Osteoblast (primary cell): ENCODE measurements at places on chromosomes 12 and 14.

DNA sequence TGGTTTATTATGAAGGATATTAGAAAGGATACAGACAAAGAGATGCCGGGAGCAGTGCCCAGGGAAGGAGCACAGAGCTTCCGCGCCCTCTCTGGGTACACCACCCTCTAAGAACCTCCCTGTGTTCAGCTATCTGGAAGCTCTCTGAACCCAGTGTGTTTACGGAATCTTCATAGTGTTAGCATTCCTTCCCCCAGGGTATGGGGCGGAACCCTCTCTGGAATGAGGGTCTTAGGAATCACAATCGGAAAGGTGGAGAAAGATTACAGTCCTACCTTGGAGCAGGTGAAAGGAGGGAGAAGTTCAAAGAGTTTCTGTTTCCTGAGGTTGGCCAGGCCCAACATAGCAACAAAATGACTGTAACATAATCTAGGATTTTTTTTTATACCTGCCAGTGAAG lies 6.8 kb upstream of the NUDT4 start:
- no peak for DNase-seq

DNA sequence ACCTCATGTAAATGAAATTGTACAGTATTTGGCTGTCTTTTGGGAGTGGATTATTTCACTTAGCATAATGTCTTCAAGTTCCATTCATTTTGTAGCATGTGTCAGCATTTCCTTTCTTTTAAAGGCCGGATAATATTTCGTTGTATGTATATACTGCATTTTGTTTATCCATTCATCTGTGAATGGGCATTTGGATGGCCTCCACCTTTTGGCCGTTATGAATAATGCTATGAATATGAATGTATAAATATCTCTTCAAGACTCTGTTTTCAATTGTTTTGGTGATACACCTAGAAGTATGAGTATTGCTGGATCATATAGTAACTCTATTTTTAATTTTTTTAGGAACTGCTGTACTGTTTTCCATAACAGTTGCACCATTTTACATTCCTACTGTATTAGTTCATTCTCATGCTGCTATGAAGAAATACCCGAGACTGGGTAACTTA lies 164.9 kb downstream of the DYRK2 start:
- no peak for DNase-seq

GRCh38 chr14:58637040-58637390 lies 747 bp upstream of the DACT1 start:
- peak; percentile 79 for DNase-seq

DNA sequence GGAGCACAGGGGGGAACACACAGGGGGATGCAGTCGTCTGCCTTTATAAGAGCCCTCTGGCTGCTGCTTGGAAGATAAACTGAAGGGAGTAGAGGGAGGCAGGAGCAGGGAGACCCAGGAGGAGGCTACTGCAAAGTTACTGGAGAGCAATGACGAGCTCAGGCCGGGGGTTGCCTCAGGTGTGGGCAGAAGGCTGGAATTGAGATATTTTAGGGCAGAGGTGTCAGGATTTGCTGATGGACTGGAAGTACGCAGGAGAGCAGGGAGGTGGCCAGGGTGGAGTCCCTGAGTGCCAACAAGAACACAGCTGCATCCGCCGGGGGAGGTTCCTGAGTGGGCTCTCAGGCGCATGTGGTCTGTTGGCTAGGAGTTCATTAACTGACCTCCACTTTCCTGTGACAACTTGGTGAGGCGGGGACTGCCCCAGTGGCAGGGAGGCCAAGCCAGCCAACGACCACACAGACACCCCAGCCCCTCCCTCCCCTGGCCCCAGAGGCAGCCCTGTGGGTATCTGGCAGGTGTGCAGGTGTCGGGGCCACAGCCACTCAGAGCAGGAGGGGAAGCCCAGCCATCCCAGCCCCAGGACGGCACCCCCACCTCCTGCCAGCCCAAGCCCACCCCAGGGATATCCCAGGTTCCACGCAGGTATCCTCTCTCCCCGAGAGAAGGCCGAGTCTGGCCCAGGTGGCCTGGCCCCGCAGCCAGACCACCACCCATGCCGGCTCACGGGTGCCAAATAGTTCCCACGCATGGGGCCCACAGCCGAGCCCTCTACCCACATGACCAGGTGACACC lies 85.4 kb downstream of the NCOR2 start:
- DNase-seq: no peak

GRCh38 chr12:123062681-123063486 lies 82.4 kb downstream of the ARL6IP4 start:
- peak; percentile 93 for DNase-seq
